ENCODE measurements at places on chromosomes 7 and 10.

DNA sequence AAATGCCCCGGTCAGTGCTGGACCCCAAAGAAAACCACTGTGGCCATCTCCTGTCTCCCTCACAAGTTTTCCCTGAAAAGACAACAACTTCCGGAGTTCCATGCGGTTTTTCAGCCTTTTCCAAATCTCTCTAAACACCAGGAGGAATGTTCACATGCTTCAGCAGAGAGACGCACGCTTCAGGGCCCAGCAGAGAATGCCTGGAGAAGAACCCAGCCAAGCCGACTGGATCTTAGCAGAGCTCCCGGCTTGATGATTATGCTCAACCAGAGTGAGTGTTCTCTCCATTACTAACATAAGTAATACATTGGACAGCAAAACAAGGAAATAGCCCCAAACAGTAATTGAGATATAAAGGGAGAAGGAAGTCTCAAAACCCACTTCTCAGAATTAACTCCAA lies 17.9 kb downstream of the PRKCQ start:
- no peak for DNase-seq

GRCh38 chr7:151129960-151130591 lies 37.4 kb downstream of the GBX1 start:
- no peak for DNase-seq

- DNase-seq: no peak
These were observed 69.1 kb downstream of the DIP2C start for GRCh38 chr10:620417-620816.

GRCh38 chr10:100120550-100120949 lies 38.9 kb upstream of the CPN1 start:
- no peak for DNase-seq

GRCh38 chr10:102433619-102434046 lies 1.3 kb upstream of the CUEDC2 start:
- DNase-seq: no peak

GRCh38 chr10:31756101-31756728 lies 172.4 kb downstream of the ARHGAP12 start:
- no peak for DNase-seq

DNA sequence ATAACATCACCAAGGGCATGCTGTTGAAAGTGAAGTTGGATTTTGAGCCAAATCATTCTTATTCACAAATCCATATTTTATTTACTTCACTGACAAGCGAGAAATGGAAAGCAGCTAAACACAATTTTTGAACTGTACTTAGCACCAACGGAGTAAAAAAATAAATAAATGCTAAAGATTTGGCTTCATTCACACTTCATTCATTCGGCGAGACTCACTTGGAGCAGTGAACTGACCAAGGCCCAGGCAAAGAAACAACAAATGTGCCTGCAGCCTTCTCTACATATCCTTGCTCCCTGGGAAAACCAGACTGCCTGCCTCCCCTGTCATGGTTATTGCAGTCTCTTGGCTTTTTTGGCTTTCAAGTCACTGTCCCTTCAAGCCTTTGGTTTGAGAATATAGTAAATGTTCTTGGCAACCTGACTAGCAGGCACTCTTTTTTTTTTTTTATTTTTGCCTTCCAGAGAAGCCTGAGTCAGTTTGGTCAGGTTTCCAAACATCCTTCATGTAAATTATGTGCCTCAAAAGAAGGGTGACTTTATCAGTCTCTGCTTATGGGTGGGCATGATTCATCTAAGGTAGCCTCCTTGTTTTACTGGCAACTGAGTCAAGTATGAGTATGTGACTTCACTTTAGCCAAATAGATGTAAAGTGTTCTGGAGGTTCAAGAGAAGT lies 177.6 kb upstream of the MEOX2 start:
- no peak for DNase-seq

- no peak for DNase-seq
These were observed 1.7 kb downstream of the PLEKHS1 start for GRCh38 chr10:113753020-113753692.

- peak; percentile 57 for DNase-seq
These were observed 140.6 kb downstream of the NRP1 start for GRCh38 chr10:33193701-33194521.

DNA sequence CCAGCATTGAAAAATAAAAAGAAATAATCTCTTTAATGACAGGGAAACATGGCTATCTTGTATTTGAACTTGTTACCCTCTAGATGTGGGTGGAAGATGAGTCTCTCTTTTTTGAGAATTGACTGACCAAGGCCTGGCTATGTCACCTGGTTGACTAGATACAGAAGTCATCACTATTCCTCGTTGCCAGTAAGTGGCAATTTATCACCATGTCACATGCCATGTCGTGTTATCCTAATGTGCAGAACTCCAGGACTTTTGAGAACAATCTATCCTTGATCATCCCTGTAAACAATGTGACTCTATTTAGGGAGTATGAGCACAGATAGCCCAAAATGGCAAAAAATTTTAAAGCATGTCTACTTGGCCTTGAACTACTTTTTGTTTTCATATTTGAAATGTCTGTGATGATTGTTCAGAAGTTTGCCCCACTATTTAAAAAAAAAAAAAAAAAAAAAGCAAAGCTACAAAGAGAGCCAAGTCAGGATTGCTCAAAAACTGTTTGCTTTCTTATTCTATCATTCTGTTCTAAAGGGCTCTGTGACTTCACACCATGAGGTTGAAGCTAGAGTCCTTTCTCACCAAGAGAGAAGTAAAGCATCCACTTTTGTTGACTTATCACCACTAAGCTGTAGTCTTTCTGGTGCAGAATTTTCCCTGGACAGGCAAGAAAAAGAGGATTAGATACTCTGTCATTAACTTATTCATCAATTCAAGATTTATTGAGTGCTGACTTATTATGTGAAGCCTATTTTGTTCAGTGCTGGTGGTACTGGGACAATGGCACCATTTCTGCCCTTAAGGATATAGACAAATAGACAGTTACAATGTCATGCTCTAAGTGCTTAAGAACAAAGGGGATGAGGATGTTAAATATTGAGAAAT lies 10.4 kb upstream of the WIPF3 start:
- DNase-seq: no peak

GRCh38 chr7:30251708-30252329 lies 32.6 kb upstream of the ZNRF2 start:
- DNase-seq: no peak

- no peak for DNase-seq
These were observed 1167.6 kb downstream of the NXPH1 start for GRCh38 chr7:9600974-9601373.

- DNase-seq: no peak
These were observed 36.6 kb upstream of the GJD4 start for GRCh38 chr10:35568483-35569015.

GRCh38 chr7:36547416-36547815 lies 157.8 kb downstream of the ANLN start:
- DNase-seq: no peak

DNA sequence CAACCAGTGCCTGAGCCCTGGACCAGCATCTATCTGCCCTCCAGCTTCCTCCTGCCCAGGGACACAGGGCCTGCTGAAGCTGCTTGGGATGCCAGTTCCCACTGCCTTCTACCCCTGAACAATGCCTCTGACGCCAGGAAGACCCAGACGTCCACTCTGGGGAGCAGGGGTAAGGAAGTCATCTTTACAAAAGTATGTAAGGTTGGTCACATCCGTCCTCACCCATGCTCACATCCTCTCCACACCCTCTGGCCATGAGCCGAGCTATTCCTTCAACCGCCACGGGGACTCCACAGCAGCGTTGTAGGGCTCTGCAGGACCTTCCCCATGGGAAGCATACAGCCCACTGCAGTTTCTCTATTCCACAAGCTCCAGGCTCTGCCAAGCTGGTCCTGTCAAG lies 58.5 kb downstream of the CLRN3 start:
- no peak for DNase-seq

DNA sequence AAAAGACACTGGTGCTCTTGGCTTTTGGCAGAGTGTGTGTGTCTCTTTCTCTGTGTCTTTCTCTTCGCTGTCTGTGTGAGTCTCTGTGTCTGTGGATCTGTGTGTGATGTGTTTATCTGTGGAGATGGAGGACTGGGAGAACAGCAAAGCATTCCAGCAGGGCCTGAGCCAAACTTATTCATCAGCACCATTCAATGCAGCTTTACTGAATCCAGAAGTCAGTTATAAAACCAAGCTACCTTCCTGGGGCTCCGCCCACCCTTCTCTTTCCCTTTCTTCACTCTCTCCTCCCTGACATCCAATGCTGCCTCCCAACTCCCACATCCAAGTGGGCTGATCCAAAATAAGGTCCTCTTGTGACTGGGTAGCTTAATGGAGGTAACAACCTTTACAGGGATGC lies 3.9 kb downstream of the SGMS1 start:
- DNase-seq: no peak

GRCh38 chr7:26490640-26491624 lies 199.3 kb downstream of the SNX10 start:
- no peak for DNase-seq

- DNase-seq: peak; percentile 16
These were observed 707 bp upstream of the C1GALT1 start for GRCh38 chr7:7181519-7182155.

GRCh38 chr7:105352018-105352612 lies 36.6 kb downstream of the SRPK2 start:
- DNase-seq: peak; percentile 74

- DNase-seq: peak; percentile 26
These were observed 515 bp downstream of the FASTK start for GRCh38 chr7:151080067-151080521.

DNA sequence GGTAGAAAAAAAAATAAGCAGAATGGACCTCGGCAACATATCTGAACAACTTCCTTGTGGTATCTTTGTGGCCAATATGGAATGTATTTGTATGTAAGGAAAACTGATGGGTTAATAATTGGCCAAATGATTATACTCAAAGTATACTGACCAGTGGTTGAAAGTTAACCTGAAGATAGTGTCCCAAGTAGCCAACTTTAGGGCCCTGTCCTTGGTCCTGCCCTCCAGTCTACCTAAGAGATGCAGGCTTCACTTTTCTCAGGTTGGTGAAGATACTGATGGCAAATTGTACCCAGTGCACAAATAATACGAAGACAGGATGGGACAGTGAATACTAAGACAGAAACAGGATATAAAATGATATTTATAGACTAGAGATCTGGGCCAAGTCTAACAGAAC lies 109.2 kb downstream of the SORCS3 start:
- no peak for DNase-seq

- peak; percentile 19 for DNase-seq
These were observed 136.3 kb upstream of the TMEM72 start for GRCh38 chr10:44774676-44775401.

DNA sequence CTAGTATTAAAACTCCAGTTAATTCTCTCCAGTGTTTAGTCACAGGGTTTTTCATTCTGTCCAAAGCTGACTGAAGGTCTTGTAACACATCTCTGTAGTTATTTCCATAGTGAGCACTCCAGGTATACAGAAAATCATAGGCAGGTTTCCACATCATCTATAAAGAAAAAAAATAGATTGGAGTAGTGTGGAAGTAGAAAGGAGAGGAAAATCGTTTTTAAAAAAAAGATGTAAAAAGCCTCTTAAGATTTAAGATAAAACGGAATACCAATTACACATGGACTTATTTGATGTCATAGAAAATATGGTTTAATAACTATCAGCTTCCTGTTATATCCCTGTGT lies 76.2 kb downstream of the MACC1 start:
- no peak for DNase-seq

All from AG20443 (cell line).